ENCODE measurements at places on chromosomes 13 and 19.

DNA sequence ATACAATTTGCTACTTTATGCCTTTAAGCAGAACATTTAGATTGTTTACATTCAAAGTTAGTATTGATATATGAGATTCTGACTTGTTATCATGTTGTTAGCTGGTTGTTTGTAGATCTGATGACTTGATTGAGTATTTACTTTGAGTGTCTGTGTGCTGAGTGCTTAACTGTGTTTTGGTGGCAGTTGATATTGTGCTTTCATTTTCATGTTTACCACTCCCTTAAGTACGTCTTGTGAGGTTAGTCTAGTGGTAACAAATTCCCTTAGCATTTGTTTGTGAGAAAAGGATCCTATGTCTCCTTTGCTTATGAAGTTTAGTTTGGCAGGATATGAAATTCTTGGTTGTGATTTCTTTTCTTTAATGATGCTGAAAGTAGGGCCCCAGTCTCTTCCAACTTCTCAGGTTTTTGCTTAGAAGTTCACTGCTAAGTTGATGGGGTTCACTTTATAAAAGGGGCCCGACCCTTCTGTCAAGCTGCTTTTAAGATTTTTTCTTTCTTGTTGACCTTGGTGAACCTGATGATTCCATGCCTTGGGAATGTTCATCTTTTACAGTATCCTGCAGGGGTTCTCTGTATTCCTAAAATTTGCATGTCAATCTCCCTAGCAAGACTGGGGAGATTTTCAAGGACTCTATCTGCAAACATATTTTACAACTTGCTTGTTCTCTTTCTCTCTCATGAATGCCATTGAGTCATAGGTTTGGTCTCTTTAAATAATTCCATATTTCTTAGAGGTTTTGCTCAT, 1095.4 kb upstream of the PCDH20 start:
- DNase-seq, result no peak

GRCh38 chr13:64718116-64718515, 2512.0 kb downstream of the PCDH9 start:
- no peak for DNase-seq

DNA sequence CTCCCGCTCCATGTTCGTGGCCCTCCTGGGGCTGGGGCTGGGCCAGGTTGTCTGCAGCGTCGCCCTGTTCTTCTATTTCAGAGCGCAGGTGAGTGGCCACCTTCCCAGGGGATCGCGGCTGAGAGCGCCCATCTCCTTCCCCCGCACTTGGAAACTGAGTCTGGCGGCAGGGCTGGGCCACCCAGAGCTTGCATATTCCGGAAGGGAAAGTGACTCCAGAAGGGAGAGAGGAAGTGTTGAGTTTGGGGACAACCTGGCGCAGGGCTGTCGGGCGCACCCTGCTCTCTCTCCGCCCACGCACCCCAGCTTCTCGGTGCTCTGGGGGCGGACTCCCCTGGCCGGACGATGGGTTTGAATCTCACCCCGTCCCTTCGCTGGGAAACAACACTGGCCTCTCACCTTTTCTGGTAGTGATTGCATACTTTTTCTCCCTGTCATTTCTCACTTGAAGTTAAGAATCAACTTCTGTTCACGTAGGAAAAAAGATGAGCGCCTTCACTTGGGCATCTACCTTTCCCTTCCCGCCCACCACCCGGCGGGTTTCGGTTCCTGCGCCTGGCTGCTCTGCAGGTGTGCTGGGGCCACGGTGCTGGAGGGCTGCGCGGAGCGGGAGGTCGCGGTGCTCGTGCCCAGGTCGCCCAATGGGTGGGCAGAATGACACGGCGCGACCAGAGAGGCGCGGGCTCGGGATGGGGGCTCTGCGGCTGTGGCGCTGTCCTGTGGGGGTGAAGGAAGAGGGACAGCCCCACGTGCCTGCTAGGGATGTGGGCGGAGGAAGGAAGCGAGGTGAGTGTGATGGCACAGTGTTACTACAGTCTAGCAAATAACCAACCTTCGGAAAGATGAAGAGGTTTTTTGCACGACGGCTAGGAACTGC, 721 bp downstream of the TNFSF11 start:
- DNase-seq, result no peak

DNA sequence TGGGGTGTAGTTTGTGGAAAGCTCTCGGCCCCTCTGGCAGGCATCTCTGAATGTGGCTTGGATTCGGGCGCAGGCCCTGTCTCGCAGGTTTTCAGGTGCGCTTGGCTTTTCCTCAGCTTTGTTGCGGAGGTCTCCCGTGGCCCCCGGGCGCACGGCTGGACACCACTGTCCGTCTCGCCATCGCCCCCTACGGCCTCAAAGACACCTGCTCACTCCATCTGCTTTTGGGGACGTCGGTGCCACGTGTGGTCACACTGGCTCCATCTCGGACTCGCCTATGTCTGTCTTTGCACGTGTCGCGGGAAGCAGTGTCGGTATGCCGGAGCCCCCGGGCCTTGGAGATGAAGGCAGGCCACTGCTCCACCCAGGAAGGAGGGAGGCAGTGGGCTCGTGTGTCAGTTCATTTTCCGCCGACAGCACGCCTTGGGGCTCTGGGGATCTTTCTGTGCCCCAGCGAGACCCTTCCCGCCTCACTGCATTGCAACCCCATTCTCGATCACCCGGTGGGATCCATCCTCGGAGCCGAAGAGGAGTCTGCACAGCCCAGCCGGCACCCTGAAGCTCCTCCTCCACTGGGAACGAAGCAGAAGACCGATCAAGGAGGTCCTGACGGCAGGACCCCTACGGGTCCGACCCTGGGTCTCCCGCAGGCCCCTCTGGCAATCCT, 42.1 kb downstream of the ZNF146 start:
- DNase-seq, result no peak

- no peak for DNase-seq
These were observed 33.5 kb downstream of the GPR12 start for GRCh38 chr13:26727122-26727521.

- peak; percentile 1 for DNase-seq
These were observed 486 bp downstream of the ZNF808 start for GRCh38 chr19:52527956-52528351.

GRCh38 chr19:56266051-56266450, 6.5 kb upstream of the EDDM13 start:
- DNase-seq, result no peak

- no peak for DNase-seq
These were observed 6.7 kb downstream of the ZNF565 start for GRCh38 chr19:36207605-36208252.

GRCh38 chr19:3179739-3180293, 1.2 kb downstream of the S1PR4 start:
- DNase-seq, result no peak

DNA sequence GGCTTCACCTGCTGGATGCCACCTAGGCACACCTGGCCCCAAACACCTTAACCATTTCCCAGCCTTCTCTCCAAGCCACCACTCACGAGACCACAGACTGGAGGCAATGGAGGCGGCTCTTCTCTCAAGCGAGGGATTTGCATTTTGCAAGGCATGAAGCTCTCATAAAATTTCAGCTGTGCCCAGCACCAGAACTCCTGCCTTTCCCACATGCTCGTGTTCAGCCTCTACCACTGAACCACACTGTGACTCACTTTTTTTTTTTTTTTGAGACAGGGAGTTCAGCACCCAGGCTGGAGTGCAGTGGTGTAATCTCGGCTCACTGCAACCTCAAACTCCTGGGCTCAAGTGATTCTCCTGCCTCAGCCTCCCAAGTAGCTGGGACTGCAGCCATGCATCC, 10.6 kb downstream of the NANOS3 start:
- DNase-seq, result peak; percentile 75

GRCh38 chr13:64847767-64848166, 2382.4 kb downstream of the PCDH9 start:
- no peak for DNase-seq

DNA sequence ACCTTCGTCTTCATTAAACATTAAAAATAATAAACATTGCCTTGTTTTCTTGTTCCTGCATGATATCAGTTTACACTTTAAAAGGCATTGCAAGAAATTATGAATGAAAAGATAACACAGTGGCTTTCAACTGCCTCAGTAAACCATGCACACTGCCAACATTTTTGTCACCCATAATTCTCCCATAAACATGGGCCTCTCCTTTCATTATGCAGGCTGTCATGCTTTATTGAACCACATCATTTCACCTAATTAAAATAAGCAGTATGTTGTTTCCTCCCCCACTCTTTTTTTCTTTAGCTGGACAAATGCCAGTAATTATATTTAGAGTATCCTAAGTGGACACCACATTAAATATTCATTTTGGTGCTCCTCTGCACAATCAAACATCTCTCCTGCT, 1566.5 kb upstream of the SLC10A2 start:
- DNase-seq, result no peak

DNA sequence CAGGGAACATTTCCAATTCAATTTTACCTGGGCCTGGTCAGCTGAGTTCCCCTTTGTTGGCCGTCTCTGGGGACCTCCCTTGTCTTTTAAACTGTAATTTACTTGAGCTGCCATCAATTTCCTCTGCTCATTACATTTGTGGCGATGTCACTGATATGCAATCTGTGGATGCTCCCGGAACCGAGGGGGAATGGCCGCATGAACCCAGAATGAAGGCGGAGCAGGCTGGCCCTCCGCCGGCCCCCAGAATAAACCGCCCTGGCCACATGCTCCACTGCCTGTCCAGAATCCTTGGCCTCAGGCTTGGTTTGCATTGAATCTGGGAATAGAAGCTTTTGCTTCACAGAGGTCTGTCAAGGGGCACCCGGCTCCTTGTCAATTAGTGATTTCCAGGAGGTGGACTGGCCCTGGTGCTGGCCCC, 276.8 kb downstream of the TEX29 start:
- no peak for DNase-seq

GRCh38 chr19:14977128-14977527, 2.5 kb downstream of the SLC1A6 start:
- no peak for DNase-seq

DNA sequence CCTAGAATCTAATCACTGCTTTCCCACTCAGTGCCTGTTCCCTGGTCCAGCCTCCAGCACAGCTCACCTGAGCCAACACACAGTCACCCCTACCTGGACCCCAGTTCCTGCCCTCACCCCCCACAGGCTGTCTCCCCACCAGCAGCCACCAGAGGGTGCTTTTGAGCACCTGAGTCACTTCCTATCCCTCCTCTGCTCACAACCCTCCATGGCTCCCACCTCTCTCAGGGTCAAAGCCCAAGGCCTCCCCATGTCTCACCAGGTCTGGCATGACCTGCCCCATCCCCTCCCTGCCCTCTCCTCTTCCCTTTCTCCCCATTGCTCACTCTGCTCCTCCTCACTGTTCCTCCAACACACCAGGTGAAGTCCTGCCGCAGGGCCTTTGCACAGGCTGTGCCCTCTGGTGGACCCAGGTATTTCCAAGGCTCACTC, 7.1 kb upstream of the DPP9 start:
- DNase-seq, result no peak

- DNase-seq, result peak; percentile 10
These were observed 412.3 kb upstream of the SLITRK1 start for GRCh38 chr13:84294576-84294975.

DNA sequence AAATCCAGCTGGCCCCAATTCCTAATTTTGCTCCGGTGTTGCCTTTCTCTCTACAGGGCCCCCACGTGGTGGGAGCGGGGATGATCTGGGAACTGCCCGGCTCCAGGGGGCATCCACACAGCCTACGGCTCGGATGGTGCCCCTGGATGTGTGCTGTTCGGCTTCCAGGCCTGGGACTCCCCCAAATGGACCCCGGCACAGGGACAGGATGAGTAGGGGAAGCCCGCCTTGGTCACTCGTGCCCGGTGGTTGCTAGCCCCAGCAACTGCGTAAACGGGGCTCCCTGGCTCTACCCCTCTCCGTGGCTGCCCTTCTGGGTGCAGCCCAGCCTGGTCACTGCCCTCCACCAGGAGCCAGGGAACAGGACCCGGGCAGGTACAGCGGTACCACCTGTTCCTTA, 111.5 kb downstream of the TEX26 start:
- DNase-seq, result no peak

- no peak for DNase-seq
These were observed 4.0 kb downstream of the RTN2 start for GRCh38 chr19:45492627-45493470.

All from amniotic epithelial cell (primary cell).